ENCODE measurements at places on chromosomes 12 and 14. TPM values are rescaled to one million over a fixed set of nuclear protein-coding genes. Genes with fewer than 3 reads are reported as not detected.

- H3K36me3 ChIP-seq, result peaks cover 3% of the 10 kb centered on the region
- no peak overlapping the region for H3K27ac ChIP-seq
- H3K4me1 ChIP-seq, result peaks cover 6% of the 10 kb centered on the region
These were observed 82.1 kb upstream of the CAPRIN2 start for GRCh38 chr12:30836656-30837445.

DNA sequence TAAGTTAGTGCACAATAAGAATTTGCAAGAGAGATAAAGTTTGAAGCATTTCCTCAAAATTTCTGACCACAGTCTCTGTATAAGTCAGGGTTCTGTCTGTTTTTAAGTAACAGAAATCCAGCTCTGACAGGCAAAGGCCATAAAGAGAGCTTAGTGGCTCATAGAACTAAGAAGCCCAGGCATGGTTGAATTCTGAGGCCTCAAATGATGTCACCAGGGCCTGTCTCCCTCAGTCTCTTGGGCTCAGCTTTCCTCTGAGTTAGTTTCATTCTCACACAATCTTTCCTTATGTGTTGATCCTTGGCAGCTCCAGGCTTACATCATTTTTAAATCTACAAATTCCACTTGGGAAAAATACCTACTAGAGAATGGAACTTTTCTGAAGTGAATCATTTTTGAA, 173.4 kb upstream of the ATP2B1 start:
- H3K27ac ChIP-seq, result no peak overlapping the region
- H3K4me3 ChIP-seq, result no peak overlapping the region
- no peaks in the 10 kb centered on the region for H3K36me3 ChIP-seq
- H3K4me1 ChIP-seq, result peaks cover 7% of the 10 kb centered on the region
- DNase-seq, result no peak

DNA sequence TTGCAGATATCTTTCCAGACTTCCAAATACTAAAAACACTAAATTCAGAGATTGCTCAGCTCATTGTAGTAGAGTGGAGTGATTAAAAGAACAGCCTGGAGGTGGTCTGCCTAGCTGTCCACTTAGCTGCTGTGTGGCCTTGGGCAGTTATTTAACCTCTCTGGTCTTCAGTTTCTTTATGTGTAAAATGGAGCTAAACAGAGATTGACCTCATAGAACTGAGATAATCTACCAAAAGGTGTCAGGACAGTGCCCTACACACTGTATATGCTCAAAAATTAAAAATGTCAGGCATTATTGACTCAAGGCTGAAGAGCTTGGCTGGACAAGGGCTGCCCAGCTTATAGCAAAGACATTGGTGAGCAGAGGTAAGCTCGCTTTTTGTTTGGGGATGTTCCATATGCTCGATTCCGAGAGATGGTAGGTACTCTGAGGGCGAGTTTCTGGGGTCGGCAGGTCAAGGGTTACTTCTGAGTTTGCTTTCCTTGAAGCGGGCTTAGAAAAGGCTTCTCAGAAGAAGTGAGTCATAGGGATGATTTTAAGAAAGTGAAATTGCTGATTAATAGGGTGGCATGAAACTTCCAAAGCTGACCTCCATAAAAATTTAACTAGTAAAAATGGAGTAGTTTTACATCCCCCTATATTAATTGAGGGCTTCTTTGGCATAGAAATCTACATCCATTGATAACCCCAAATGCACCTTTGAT, 107.5 kb downstream of the GPATCH2L start:
- H3K4me1 ChIP-seq, result peaks cover 4% of the 10 kb centered on the region
- no peak for DNase-seq
- H3K27me3 ChIP-seq, result peaks cover 2% of the 10 kb centered on the region
- H3K27ac ChIP-seq, result no peak overlapping the region

GRCh38 chr12:126038434-126038833, 973.2 kb downstream of the AACS start:
- H3K4me3 ChIP-seq, result no peak overlapping the region
- peak overlapping the region; percentile 6 for H3K27ac ChIP-seq
- H3K4me1 ChIP-seq, result no peaks in the 10 kb centered on the region

GRCh38 chr12:56129942-56130495, 2.0 kb downstream of the ESYT1 start:
- peaks cover 15% of the 10 kb centered on the region for H3K4me1 ChIP-seq
- peak overlapping the region; percentile 99 for H3K4me3 ChIP-seq
- H3K27ac ChIP-seq, result peak overlapping the region; percentile 38
- DNase-seq, result no peak

DNA sequence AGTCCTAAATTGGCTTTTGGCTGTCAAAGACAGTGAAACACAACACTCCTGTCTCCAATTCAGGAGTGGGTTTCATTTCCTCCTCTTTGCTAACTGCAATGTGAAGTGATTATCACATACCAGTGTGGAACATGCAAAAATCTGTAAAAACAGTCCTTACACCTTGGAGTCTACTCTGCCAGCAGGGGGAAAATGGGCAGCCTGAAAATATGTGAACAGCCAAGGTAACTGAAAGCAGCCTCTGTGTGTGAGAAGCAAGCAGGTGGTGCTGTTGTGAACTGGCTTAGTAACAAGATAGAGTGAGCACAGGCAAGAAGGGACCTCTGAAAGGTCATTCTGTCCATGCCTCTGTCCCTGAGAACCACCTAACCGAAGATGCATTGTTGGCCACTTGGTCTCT, 6.0 kb downstream of the PRMT8 start:
- peaks cover 9% of the 10 kb centered on the region for H3K27me3 ChIP-seq
- H3K4me1 ChIP-seq, result peaks cover 27% of the 10 kb centered on the region
- H3K27ac ChIP-seq, result no peak overlapping the region
- H3K36me3 ChIP-seq, result no peaks in the 10 kb centered on the region
- H3K4me3 ChIP-seq, result peak overlapping the region; percentile 9

NELL2 gene
- total RNA-seq, result 140 TPM

Data from glutamatergic neuron (in vitro differentiated cells).